Stimulated activated CD4-positive, alpha-beta T cell treated with anti-CD3 and anti-CD28 coated beads, Interleukin-15, amount 100 ng/mL, for 24 hours (primary cell): ENCODE measurements at places on chromosomes 5 and 9.

GRCh38 chr9:85995599-85995998 is 54.7 kb downstream of the NAA35 start:
- DNase-seq: no peak

- DNase-seq: no peak
Measured at GRCh38 chr5:35046774-35047173, 975 bp downstream of the AGXT2 start.

GRCh38 chr9:31347082-31347617 is 1037.3 kb upstream of the ACO1 start:
- no peak for DNase-seq

- no peak for DNase-seq
Measured at GRCh38 chr5:156094001-156094400, 233.0 kb upstream of the SGCD start.

- peak; percentile 50 for DNase-seq
Measured at GRCh38 chr9:133103183-133103986, 17.7 kb downstream of the RALGDS start.

GRCh38 chr9:2015581-2016407 is 647 bp downstream of the SMARCA2 start:
- peak; percentile 72 for DNase-seq

- DNase-seq: no peak
Measured at GRCh38 chr5:143968071-143968878, 156.3 kb downstream of the HMHB1 start.

DNA sequence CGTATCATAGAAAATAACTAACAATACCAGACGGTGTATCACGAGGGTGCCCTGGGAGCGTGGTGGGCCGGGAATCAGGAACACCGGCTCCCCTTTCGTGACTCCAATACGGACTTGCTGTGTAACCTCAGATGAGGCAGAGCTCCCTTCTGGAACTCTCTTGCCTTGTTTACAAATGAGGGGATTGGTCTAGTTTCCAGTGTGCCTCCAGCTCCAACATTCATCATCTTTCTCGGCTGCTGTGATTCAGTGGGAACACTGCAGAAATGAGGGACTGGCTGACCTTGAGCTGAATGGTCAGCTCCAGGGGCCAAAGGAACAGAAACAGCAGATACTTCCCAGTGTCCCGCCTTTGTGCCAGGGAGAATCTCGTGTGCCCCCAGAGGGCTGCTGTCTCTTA is 22.6 kb upstream of the TGFBI start:
- no peak for DNase-seq

GRCh38 chr9:69759021-69759420 is 790 bp downstream of the PTAR1 start:
- no peak for DNase-seq

DNA sequence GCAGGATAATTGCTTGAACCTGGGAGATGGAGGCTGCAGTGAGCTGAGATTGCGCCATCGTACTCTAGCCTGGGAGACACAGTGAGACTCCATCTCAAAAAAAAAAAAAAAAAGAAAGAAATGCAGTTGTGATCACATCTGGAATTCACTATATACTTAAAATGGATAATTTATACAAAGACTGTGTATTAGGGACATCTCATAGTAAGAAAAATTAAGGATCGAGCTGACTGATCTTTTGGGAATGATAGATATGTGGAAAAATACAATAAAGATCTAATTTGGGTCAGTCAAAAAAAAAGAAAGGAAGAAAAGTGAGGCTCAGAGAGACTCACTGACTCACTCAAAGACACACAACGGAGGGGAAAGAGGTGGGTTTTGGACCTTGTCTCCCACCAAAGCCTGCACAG is 73.2 kb upstream of the STXBP1 start:
- no peak for DNase-seq

GRCh38 chr5:97576956-97577355 is 393.9 kb upstream of the RIOK2 start:
- DNase-seq: no peak

GRCh38 chr5:21263361-21263760 is 1275.4 kb upstream of the CDH18 start:
- DNase-seq: no peak

GRCh38 chr9:7403839-7404487 is 395.6 kb downstream of the DMAC1 start:
- no peak for DNase-seq
